Right cardiac atrium (tissue), 5 donors: ENCODE measurements at places on chromosomes 16 and 17. TPM values are rescaled to one million over a fixed set of nuclear protein-coding genes. Genes with fewer than 3 reads are reported as not detected.

The LRRC36 gene
- polyA plus RNA-seq = 0.36 TPM

The SPAG9 gene
- polyA plus RNA-seq = 19.1 TPM

The MMP15 gene
- 41.2 TPM for polyA plus RNA-seq

The PTX4 gene
- polyA plus RNA-seq = 0.09 TPM

The BAHCC1 gene
- polyA plus RNA-seq = 8.7 TPM

The PIPOX gene
- 0.48 TPM for polyA plus RNA-seq

The TMEM256 gene
- 210 TPM for polyA plus RNA-seq

The CHST4 gene
- not detected for polyA plus RNA-seq

The ATPAF2 gene
- 33.6 TPM for polyA plus RNA-seq

The KRT28 gene
- not detected for polyA plus RNA-seq

The SLC47A1 gene
- 0.77 TPM for polyA plus RNA-seq

The GGA2 gene
- 20.4 TPM for polyA plus RNA-seq

The KRT27 gene
- polyA plus RNA-seq = 0.43 TPM

The GPR139 gene
- not detected for polyA plus RNA-seq

The TRPV2 gene
- 5.2 TPM for polyA plus RNA-seq

The TLK2 gene
- polyA plus RNA-seq = 14.6 TPM

The CES1 gene
- 59.6 TPM for polyA plus RNA-seq

The ATP2A3 gene
- 7.9 TPM for polyA plus RNA-seq

The PEX12 gene
- 5.1 TPM for polyA plus RNA-seq

The PER1 gene
- polyA plus RNA-seq = 110 TPM

The ABCC6 gene
- 7.7 TPM for polyA plus RNA-seq

The IL4R gene
- polyA plus RNA-seq = 12.3 TPM

The APOBR gene
- 0.68 TPM for polyA plus RNA-seq

The IL34 gene
- 1.9 TPM for polyA plus RNA-seq

The TBC1D3E gene
- polyA plus RNA-seq = not detected

The HS3ST2 gene
- 0.70 TPM for polyA plus RNA-seq

The TBC1D3I gene
- not detected for polyA plus RNA-seq

The KRTAP3-1 gene
- not detected for polyA plus RNA-seq

The TOP2A gene
- 0.70 TPM for polyA plus RNA-seq

The MRM3 gene
- 20.0 TPM for polyA plus RNA-seq

The IKZF3 gene
- polyA plus RNA-seq = 0.14 TPM

The ATAD5 gene
- 0.29 TPM for polyA plus RNA-seq

The TP53TG3F gene
- not detected for polyA plus RNA-seq

The NLRC3 gene
- polyA plus RNA-seq = 0.68 TPM

The KRTAP2-2 gene
- polyA plus RNA-seq = not detected

The G6PC1 gene
- polyA plus RNA-seq = not detected

The SNX20 gene
- polyA plus RNA-seq = 0.34 TPM

The SRCIN1 gene
- polyA plus RNA-seq = 2.6 TPM

The KRTAP9-2 gene
- not detected for polyA plus RNA-seq

The PRCD gene
- polyA plus RNA-seq = 9.8 TPM

The PDPK1 gene
- 18.0 TPM for polyA plus RNA-seq

The HNF1B gene
- polyA plus RNA-seq = not detected

The HID1 gene
- 12.0 TPM for polyA plus RNA-seq

The KRT33A gene
- not detected for polyA plus RNA-seq
